ENCODE measurements at places on chromosomes 11 and 22.
A peak's percentile ranks its signal among the peaks of the same experiment; 100 is the strongest.

DNA sequence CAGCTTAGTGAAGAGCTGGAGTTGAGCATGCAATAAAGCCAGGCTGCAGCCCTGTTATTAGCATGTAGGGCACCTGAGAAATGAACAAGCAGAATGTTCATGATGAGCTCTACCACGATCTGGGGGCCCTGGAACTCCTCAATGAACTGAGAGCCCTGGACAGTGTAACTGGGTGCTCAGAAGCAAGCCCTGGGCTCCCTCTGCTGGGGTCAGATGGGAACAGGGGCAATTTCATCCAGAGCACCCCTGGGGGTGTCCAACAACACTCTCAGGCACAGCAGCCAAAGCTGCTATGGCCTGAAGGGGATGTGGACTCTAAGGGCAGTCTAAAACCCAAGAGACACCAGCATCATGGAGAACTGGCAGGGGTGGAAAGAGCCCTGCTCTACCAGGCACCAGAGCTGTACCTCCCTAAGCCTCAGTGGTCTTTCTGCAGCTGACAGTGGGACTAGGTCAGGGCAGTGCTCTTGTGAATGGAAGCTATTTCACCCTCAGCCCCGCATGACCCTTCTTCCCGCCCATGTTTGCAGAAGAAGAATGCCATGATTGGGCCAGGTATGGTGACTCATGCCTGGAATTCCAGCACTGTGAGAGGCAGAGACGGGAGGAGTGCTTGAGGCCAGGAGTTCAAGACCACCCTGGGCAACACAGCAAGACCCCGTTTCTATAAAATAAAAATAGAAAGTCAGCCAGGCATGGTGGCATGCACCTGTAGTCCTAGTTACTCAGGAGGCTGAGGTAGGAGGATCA lies 28.9 kb downstream of the THOC5 start:
- DNase-seq = peak; percentile 23

DNA sequence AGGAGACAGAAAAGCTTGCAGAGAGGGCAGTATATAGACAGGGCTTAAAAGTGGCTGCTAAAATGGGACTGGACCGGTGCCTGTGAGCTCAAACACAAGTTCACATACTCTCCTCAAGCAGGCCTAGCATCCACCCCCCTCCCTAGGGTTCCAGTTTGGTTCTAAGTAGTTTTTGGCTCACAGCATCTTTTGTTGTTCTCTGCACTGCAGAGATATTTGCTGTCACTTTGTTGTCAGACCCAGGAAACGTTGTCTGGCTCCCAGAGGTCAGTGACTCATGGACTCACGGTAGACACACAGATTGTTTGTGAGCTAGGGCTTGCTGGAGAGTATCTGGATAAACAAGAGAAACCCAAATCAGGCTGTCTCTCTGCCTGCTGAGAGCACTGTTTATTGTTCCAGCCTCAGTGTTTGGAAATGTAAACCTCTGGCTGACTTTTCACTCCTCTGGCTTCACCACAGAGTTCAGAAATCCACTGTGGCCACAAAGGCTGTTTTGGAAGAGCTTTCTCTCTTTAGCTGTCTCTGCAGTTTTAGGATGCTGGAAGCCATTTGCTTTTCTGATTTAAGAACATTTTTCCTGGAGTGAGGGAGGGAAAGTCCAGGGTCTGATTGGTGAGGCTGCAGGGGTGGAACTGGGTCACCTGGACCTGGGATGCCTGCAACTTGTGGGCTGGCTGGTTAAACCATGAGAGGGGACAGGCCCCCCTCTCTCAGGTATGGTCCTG lies 303.7 kb upstream of the PLET1 start:
- peak; percentile 30 for DNase-seq

GRCh38 chr11:6194065-6194581 lies 4.9 kb upstream of the OR52W1 start:
- no peak for DNase-seq

DNA sequence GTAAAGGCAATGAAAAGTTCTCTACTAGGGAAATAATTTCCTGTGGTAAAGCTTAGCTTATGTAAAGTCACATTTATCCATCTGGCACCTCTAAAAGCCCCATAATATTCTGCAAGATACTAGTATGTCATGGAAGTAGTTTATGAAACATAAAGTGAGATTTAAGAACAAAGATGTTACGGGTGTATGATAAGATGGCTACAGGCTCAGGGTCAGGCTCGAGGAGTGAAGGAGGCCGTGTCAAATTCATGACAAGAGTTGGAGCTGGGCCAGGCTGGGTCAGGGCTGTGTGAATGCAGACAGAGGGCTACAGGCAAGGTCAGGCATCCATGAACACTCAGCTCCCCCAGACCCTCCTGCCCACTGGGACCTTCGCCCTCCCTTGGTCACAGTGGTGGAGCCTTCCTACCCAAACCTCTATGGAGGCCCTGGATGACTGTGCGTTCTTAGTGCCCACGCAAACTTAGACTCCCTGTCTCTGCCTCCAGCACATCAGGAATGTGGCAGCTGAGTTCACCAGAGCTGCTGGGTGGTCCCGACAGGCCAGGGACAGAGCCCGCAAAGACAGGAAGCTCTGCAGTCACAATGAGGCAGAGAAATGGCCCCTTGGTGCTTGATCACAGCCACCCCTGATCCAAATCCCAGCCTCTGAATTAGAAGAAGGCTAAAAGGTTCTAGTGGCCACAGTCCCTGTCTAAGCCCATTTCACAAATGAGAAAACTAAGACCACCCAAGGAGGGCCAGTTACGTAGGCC lies 14.8 kb downstream of the IGLL5 start:
- DNase-seq = no peak

DNA sequence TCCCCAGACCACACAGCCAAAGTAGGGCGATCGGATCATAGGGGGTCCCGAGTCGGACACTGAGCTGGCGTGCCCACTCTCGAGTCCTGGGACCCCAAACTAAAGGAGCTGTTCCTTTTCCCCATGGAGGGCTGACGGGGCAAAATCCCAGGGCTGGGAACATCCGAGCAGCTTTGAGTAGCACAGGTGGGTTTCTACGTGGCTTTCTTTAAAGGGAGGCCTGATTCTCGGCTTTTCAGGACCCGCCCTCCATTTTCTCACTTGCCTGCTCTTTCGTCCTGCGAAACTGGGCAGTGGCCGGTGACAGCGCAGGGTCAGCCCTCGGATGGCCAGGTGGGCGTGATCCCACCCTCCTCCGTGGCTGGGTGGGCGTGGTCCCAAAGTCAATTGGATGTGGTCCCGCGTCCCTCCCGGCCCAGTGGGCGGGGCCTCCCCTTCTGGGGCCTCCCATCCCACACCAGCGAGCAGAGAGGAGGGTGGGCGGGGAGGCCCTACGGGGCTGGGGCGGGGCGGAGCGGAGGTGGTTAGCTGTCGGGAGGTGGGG lies 17.5 kb upstream of the TXNRD2 start:
- DNase-seq = peak; percentile 35

DNA sequence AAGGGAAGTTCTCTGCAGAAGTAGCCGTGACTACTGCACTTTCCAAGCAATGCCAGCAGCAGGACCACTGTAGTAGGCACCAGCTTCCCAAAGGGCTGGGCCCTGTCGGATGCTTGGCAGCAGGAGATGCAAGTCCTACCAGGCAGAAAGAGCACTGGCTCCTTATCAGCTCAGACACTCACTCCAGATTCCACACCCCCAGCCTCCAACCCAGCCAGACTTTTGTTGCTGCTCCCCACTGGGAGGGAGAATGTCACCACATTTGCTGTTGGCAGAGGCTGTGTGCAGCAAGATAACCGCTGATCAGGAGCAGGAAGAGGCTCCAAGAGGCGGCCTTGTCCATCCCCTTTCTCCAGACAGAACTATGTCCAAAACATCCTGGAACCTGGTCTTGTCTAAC lies 118.7 kb downstream of the C11orf58 start:
- no peak for DNase-seq

GRCh38 chr22:25726241-25726640 lies 15.7 kb upstream of the MYO18B start:
- no peak for DNase-seq

- DNase-seq = peak; percentile 69
These were observed 76.2 kb downstream of the ARHGAP32 start for GRCh38 chr11:129115652-129116586.

GRCh38 chr11:68315171-68315920 lies 3.0 kb downstream of the LRP5 start:
- DNase-seq = no peak

DNA sequence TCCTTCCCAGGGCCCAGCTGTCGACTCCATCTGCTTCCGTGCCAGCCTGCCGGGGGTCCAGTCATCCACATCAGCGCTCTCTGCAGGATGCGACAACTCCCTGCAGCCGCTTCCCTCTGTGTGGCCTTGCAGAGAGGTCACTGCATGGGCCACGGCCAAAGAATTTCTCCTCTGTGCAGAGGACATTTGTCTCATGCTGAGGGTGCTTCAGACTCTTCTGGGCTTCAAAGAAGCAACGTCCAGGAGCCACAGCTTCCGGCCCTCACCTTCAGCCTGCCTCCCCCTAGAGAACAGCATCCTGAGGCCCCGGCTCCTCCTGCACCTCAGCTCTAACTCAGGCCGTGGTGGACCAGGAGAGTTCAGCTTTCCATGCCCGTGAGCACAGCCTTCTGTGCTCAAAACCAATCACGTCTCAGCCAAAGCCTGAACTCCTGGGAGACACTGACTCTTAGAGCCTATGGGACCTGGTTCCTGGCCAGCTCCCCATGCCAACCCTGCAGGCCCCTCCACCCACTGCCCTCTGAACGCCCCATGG lies 258.9 kb downstream of the BRD1 start:
- no peak for DNase-seq

DNA sequence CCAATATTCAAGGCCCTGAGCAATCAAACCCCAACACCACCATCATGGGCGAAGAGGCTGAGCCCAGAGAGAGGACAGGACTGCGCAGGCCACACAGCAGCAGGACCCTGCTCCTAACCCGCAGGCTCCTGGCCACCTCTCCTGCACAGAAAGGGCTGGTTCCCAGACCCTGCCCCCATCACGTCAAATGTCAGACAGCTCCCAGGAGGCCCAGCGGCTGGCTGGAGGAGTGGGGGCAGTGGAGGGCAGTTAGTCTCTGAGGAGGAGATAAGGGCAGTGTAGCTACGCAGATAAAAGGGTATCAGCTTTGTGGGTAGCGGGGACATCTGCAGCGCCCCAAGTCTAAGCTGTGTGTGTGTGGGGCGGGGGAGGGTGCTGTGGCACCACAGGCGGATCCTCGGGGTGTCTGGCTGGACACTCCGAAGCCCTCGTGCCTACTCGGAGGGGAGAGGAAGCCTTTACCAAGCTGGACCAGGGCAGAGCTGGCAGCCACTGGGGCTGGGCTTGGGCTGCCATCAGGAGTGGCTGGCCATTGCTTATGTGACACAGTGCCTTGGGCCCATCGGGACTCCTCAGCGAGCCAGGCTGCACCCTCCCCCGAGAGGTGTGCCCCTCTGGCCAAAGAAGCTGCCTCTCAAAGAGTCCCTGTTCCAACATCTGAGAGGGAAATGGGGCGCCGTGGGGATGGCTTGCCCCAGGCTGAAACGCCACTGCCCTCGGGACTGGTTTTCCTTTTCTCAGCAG lies 21.5 kb downstream of the FADS3 start:
- no peak for DNase-seq

DNA sequence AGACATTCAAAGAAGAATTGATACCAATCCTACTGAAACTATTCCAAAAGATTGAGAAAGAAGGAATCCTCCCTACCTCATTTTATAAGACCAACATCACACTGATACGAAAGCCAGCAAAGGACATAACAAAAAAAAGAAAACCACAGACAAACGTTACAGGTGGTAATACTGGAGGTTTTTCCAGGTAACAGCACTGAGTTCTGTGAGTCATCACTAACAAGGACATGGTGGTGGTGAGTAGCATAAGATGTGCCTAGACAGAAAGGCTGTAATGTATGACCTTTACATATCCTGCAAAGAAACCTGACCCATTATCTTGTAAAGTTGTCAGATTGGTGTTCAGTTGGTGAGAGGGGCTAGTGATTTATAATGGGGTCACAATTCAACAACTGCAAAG lies 15.3 kb downstream of the OR9G1 start:
- no peak for DNase-seq

GRCh38 chr22:43482318-43482625 lies 70.5 kb downstream of the MPPED1 start:
- DNase-seq = no peak

GRCh38 chr22:20178915-20179227 lies 28.0 kb upstream of the CCDC188 start:
- DNase-seq = no peak

GRCh38 chr11:70525006-70525405 lies 126.7 kb downstream of the CTTN start:
- DNase-seq = no peak

DNA sequence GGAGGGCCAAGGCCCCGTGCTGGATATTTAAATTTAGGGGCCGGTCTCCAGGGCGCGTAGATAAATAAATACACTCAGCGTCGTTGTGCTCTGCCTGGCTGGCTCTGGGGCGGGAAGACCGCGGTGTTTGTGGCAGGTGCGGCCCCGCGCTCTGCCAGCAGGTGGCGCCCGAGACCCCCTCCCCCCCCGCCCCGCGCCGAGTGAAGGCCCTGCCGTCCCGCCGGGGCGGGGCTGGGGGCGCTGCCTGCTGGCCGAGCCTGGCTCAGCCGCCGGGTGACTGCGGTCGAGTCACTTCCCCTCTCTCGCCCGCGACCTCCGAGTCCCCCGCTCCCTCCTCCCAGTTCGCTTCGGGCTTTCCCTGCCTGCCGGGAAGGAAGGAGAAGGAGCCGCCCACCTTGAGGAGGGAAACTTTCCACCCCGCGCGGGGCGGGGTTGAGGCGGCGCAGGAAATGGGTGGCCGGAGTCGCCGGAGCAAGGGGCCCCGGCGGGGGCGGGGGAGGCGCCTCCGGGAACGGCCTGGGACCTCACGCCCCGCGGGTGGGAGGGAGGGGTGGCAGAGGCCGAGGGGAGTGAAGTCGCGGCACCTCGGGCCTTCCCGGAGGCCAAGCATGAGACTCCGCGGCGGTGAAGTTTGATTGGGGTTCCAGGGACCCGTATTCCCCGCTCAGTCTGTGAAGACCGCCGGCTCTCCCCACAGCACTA lies 1.6 kb upstream of the EHBP1L1 start:
- DNase-seq = peak; percentile 94

GRCh38 chr11:92204731-92205130 lies 19.9 kb upstream of the FAT3 start:
- DNase-seq = peak; percentile 16

- DNase-seq = peak; percentile 39
These were observed 7.3 kb upstream of the TP53AIP1 start for GRCh38 chr11:128949791-128950454.

- no peak for DNase-seq
These were observed 672.1 kb downstream of the TBC1D22A start for GRCh38 chr22:47434336-47435203.

- DNase-seq = no peak
These were observed 1250.0 kb downstream of the BRD1 start for GRCh38 chr22:48577691-48578090.

GRCh38 chr11:124479561-124479960 lies 34.1 kb upstream of the OR8B8 start:
- DNase-seq = no peak

GRCh38 chr11:93986716-93987115 lies 34.4 kb upstream of the HEPHL1 start:
- peak; percentile 3 for DNase-seq

- no peak for DNase-seq
These were observed 159.6 kb upstream of the E2F8 start for GRCh38 chr11:19400296-19400695.

GRCh38 chr11:76385903-76386302 lies 4.8 kb downstream of the GVQW3 start:
- no peak for DNase-seq
